Osteoblast (primary cell): ENCODE measurements at places on chromosomes 3 and 15.

- no peak for DNase-seq
Measured at GRCh38 chr3:150062492-150062891, 91.8 kb upstream of the PFN2 start.

DNA sequence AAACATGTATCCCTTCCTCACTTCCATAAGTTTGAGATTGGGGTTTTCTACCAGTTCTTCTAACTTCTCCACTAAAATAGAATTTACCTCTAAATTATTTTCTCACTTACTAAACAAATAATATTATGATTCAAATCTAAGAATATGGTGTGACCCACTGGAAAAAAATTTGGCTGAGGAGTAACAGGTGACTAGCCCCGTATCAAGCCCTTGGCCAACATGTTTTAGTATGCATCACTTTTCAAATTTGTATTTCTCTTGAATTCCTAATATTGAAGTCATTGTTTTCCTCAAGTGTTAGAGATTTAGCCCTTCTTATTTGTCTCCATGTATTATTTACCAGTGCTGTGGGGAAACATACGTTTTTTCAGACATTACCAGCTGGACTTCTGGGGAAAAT is 759.4 kb downstream of the NSUN3 start:
- DNase-seq = no peak

DNA sequence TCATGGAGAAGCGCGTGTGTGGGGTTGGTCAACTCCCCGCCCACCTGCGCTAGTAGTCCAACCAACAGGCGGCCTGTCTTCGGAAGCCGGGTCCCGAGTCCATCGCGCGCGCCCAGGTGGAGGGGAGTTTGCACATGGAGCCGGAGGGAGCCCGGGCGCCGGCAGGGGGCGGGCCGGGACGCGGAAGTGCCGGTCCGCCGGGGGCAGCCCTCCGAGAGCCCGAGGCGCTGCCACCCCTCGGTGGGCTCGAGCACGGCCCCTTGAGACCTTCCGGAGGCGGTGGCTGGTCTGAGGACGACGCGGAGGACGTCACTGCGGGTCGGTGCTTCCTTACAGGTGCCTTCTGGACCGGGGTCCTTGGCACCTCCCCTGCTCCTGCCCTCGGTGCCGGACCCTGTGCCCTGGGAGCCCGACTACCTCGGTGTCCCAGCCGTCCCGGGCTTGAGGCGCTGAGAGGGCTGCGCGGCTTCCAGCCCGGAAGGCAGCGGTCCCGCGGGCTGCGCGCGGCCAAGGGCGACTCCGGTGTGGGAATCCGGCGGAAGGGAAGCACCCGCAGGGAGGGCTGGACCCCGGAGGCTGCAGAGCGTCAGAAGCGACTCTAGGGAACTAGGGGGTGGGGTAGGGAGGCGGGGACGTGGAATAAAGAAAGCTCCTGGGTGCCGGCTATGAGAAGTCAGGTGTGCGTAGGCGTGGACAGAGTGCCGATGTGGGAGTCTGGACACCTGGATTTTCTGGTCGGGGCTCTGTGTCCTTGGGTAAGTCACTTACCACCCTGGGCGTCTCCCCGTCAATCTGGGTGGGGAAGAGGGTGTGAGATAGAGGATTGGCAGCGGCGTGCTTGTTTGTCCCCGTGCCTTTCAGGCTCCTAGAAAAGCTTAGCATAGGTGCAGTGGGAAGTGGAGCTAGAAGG is 212.3 kb downstream of the FGF12 start:
- DNase-seq = peak; percentile 62

- no peak for DNase-seq
Measured at GRCh38 chr3:29521751-29522150, 240.9 kb downstream of the RBMS3 start.
